ENCODE measurements at places on chromosomes 7 and 10.

DNA sequence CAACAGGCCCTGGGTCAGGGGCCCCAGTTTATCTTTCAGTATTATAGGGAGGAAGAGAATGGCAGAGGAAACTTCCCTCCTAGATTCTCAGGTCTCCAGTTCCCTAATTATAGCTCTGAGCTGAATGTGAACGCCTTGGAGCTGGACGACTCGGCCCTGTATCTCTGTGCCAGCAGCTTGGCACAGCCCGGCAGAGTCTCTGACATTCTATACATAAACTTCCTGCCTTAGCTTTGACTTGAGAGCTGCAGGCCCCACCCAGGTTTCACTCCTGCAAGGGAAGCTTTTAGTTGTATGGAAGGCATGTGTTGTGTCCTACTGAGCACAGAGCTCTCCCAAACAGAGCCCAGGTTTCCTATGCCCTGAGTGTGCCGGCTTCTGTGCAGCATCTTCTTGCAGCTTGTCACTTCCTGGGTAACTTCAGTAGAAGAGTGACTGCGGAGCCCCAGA lies 205.6 kb upstream of the PRSS58 start:
- no peak for DNase-seq

GRCh38 chr10:22505911-22506685 lies 160.8 kb downstream of the SPAG6 start:
- no peak for DNase-seq

DNA sequence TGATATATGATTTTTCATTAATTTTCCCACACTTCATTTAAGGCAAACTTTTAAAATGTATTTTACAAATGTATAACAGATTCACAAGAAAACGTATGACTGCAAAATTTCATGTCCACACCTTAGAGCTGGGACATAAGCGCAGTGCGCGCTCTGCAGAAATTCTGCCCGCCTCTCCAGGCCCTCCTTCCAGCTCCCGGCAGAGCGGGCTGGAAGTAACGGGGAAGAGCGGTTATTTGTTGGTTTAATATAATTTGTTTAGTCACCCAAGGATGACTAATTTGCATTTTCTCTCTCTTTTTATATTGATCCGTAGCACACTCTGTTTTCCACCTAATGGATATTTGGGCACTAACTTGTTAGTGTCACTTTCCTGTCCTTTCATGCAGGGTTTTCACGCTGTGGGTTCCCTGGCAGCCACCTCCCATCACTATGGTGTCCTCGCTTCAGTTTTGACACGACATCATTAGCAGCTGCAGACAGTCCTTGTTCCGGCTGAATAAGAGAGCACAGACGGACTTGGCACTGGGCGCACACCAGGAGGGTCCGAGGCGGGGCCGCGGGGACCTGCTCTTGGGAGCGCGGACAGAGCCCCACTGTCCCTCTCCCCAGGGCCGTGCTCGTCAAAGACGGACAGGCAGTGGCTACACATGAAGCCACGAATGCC lies 129.2 kb upstream of the SEC61G start:
- no peak for DNase-seq

DNA sequence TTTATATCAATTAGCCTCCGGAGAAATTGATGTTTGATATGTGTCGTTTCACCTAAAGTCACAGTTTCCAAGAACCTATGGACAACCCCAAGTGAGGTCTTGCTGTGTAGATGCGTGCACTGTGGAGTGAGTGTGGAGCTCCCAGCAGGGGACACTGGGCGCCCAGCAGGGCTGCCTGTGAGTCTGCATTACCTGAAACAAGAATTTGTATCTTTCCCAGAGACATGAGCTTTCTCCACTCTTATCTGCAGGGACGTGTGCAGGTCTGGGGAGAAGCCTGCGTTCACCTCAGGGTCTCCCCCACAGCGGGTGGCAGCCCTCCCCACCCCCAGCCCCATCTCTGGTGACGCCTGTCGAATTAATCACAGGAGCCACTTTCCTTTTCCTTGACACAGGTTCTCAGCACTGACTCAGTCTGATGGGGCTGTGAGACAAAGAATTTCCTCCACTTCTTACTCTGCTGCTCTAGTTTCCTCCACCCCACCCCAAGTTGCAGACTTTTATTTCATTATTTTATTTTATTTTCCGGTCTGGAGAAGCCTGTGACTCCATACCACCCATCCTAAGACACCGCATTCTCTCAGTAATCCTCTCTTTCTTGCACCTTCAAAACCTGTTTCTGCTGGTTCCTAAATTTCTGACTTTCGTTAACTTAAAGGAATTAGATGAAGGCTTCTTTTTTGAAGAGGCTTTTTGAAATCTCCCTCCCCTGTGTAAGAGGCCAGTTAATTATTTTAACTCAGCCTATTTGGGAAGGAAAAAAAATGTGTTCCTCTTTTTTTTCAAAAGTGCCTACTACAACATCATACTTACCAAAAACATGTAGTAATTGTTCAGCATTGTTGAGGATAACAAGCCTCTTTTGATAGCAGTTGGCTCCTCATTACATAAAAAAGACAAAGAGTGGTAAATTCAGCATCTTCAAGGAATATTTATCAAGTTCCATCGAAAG lies 17.0 kb upstream of the INSIG1 start:
- no peak for DNase-seq

DNA sequence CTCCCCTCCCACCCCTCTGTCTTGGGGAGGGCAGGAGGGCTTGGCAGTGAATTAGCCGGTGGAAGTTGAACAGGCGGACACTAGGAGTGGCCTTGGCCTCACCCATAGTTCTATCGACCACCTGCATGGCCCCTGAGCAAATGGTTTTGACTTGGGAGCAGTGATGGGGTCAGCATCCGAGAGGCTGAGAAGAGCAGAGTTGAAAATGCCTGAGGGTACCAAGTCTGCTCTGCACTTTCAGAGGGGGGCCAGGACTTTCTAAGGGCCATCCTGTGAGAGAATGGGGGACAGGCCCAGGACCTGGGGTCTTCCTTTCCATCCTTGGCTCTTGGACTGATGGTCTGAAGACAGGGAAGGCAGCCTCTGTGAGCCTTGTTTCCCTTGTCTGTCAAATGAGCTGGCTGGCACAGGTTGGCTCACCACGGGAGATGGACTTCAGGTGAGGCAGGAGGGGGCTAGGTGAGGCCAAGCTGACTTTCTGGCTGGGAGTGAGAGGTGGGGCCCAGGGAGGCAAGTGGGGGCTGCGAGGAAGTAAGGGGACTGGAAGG lies 29.4 kb downstream of the CDH23 start:
- peak; percentile 11 for DNase-seq

DNA sequence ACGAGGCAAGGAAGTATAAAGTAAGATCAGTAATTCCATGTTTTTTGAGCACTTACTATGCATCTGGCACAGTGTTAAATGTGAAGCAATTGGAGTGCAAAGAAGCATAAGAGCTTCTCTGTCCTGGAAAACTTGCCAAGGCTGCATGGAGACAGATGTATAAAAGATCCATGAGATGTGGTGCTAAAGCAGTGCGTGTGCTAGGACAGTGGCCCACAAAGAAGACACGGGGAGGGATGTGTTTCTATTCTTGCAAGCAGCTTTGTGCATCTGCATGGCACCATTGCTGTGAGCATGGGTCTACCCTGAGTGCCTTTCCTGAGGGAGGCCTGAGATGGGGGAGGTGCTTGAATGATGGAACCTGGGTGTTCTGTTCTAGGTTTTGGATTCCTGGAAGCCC lies 5.1 kb upstream of the CDHR3 start:
- DNase-seq = no peak

DNA sequence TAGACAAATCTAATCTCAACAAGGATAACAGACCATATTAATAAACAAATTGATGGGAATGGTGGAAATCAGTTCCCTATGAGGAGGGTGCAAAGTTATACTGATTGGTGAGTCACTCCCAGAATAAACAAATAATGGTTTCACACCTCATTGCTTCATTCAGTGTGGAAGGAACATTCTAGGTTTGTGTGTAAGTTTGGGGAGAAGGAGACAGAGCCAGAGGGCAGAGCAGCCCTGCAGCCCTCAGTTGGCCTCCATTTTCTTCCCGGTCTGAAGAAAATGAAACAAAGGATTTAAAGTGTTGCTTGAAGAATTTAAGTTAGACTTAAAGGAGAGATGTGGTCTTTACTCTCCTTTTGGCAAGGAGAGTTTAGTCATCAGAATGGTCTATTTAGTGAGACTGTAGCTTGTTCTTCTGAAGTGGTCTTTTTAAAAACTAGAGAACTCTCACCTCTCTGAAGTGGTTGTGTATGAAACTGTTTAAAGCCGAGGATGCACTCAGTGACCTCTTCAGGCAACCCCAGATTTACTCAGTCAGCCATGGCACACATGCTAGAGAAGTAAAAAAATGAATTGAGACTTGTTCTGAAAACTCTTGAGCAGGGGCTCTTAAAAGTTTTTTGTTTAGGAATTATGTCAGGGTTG lies 27.2 kb downstream of the IKZF1 start:
- no peak for DNase-seq

DNA sequence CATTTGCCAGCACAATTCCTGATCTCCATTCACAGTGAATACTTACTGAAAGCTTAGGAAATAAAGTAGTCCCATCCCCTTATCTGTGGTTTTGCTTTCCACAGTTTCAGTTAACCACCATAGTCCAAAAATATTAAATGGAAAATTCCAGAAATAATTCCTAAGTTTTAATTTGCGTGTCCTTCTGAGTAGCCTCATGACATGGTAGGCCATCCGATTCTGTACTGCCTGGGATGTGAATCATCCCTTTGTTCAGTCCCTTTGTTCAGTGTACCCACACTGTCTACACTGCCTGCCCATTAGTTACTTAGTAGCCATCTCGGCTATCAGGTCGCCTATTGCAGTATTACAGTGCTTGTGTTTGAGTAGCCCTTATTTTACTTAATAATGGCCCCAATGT lies 14.2 kb downstream of the RAB11FIP2 start:
- no peak for DNase-seq

GRCh38 chr10:14474656-14475055 lies 143.9 kb upstream of the FRMD4A start:
- DNase-seq = no peak

DNA sequence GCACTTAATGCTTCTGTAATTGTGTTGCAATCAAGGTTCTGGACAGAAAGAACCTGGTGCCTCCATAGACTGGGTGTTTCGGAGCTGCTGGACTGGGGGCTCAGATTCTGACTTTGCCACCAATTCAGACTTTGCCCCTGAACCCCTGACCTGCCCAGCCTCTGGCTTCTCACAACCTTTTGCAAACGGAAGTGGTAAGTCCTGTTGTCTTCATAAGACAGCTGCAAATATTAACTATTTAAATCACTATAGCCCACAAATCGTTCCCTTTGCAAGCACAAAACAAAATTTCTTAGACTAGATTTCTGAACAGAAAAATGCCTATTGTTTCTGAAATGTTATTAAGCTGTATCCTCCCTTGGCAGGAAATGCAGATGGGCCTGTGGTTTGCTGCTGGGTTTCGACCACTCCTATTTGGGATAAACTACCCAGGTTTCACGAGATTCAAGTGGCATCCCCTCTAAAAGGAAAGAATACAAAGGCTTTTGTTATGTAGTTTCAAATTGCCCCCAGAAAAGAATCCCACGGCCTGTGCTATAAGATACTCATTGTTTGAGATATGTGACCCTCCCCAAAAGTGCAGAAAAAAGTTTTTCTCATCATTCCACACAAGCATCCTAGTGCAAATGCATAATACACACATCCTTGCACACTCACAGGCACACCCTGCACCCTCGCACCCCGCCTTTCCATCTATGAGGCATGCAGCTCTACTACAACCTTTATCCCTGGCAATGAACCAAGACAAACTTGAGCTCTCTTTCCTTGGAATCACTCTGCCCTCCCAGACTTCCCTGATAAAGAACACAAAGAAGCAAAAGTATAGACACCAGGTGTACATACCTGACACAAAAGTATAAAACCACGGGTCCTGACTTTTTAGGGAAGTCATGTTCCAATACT lies 209.1 kb downstream of the PRPF18 start:
- no peak for DNase-seq

DNA sequence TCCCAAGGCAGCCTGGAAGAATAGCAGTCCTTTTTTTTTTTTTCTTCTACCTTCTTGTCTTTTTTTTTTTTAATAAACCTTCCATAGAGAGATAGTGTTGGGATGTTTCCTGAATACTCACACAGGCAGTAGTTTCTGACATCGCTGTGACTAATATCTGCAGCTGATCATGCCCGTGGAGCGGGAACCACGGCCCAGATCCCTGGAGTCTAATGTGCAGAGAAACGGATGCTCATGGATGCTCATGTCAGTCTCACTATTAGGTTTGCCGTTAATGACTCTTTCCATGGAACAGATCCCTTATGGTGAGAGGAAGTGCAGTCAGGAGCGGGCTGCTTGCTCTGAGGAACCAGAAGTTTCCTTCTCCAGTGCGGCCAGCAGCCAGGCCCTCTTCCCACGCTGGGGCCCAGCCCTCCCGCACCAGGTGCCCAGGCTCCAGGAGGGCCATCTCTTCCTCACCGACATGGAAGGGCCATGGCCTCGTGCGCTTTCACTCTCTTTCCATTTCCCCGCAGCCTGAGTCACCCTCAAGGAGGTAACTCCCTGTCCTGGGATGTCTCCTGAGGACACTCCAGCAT lies 132.5 kb downstream of the WDR37 start:
- DNase-seq = no peak

- DNase-seq = no peak
Measured at GRCh38 chr7:51292596-51292995, 24.0 kb downstream of the COBL start.

- DNase-seq = no peak
Measured at GRCh38 chr10:72260976-72261783, 12.5 kb upstream of the DDIT4 start.

GRCh38 chr7:39414224-39415035 lies 151.8 kb upstream of the YAE1 start:
- DNase-seq = peak; percentile 72

- no peak for DNase-seq
Measured at GRCh38 chr7:120825152-120825551, 32.8 kb downstream of the TSPAN12 start.

- no peak for DNase-seq
Measured at GRCh38 chr10:88466786-88467185, 116.3 kb downstream of the RNLS start.

GRCh38 chr10:44473146-44473545 lies 88.2 kb upstream of the CXCL12 start:
- DNase-seq = no peak

DNA sequence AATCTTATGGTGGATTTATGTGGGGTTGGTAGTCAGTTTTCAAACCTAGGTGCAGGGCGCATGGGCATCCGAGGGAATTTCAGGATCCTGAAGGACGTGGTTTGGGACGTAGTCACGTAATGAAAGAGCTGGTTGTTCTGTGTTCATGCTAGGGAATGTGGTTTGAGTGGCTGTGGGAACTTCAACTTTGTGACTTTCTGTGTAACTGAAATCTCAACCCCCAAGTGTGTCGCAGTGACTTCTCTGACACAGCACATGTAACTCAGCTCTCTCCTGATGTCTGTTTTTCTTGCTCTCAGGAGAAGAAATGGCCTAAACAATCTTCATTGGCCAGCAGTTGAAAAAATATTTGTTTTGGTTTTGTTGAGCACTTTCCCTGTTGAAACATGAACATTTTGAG lies 199.0 kb downstream of the PTEN start:
- peak; percentile 43 for DNase-seq

- DNase-seq = no peak
Measured at GRCh38 chr10:16995867-16996529, 133.6 kb downstream of the CUBN start.

DNA sequence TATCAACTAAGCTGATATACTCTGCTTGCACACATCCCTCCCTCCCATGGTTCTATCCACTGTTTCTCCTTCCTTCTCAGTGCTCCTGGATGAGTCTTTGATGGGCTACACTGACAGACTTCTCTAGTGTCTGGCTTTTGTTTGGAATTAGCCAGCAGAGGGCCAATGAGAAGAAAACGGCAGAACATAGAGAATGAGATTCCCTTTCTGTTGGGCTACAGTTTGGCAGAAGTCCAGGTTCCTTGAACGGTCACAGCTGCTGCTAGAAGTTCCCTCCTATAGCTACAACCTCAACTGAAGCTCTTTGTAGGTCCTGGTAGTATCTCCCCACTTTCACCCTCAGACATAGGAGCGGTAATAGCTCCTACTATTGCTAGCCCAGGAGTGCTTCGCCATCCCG lies 251.1 kb upstream of the LRRN3 start:
- no peak for DNase-seq

All from SJSA1 (cell line).